ENCODE measurements at places on chromosomes 3 and 15.
A peak's percentile ranks its signal among the peaks of the same experiment; 100 is the strongest.

GRCh38 chr3:134364936-134365765 is 9.1 kb downstream of the AMOTL2 start:
- no peak for DNase-seq

DNA sequence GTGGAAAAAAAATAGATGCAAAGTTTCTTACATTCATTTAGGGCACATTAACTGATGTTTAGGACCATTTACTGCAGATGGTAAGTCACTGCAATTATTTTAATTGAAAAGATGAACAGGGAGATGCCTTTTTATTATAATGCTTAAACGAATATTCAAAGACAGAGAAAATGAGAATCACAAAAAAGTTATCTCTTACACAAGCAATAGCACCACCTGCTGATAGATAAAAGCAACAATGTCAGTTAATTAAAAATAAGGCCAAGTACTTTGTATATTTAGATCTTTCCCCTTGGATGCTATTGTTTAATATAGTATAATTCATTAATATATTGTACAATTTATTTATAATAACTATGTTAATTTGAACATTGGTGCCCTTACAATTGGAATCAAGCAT is 55.9 kb downstream of the IFT80 start:
- peak; percentile 9 for DNase-seq

DNA sequence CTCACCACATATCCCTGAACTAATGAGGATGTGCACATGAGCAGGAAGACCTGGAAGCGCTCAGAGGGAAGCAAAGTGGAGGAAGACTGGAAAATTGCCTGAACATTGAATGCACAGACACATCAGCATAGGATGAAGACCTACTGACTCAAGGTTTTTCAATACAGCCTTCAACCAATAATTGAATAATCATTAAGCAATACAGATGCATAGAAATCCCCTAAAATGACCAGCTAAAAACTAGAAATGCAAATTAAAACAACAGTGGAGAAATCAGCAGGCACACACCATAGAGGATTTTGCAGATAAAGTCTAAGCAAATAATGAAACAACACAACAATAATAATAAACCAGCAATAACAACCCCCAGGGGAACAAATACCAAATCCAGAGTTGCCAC is 80.4 kb downstream of the CEP152 start:
- no peak for DNase-seq

GRCh38 chr3:4990069-4990468 is 10.8 kb downstream of the BHLHE40 start:
- no peak for DNase-seq

DNA sequence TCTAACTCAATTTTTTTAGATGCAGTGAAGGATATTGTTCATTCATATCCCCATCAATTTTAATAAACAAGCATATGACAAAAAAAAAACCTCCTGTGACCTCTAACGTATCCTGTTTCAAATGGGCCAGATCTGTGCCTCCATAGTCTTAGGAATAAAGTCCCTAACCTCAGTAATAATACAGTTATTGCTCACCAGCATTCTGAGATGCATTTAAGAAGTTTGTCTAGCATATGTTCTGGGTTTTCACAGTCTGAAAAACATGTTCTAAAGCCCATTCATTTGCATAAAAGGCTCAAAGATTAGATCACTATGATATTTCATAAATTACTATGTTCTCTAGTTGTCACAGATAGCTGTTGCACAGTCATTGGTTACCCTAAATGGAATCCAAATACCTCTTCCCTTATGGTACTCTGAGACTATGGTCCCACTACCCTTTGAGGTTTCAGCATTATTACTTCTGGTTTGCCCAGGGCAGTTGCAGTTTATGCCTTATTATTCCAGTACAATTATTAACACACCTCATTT is 190.1 kb downstream of the ZIC4 start:
- DNase-seq, result no peak

GRCh38 chr3:36729204-36730056 is 34.9 kb downstream of the DCLK3 start:
- DNase-seq, result peak; percentile 51

GRCh38 chr3:71064291-71064955 is 519.1 kb downstream of the FOXP1 start:
- DNase-seq, result peak; percentile 88

DNA sequence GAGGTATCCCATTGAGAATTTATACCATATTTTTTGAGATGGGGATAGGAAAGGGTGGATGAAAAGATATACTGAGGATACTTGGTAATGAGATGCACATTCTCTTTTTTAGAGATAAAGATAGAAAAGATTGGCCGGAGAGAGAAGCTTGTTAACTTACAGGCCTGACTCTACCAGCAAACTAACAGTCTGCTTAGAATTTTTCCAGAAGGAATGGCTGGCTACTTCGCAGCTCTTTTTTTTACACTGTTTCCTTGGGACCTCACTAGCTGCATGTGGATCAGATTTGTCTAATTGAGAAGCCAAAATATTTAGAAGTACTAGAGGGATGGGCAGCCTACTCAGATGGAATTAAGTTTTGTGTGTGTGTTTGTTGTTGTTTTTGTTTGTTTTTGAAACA is 586.6 kb downstream of the TAFA4 start:
- DNase-seq, result no peak

DNA sequence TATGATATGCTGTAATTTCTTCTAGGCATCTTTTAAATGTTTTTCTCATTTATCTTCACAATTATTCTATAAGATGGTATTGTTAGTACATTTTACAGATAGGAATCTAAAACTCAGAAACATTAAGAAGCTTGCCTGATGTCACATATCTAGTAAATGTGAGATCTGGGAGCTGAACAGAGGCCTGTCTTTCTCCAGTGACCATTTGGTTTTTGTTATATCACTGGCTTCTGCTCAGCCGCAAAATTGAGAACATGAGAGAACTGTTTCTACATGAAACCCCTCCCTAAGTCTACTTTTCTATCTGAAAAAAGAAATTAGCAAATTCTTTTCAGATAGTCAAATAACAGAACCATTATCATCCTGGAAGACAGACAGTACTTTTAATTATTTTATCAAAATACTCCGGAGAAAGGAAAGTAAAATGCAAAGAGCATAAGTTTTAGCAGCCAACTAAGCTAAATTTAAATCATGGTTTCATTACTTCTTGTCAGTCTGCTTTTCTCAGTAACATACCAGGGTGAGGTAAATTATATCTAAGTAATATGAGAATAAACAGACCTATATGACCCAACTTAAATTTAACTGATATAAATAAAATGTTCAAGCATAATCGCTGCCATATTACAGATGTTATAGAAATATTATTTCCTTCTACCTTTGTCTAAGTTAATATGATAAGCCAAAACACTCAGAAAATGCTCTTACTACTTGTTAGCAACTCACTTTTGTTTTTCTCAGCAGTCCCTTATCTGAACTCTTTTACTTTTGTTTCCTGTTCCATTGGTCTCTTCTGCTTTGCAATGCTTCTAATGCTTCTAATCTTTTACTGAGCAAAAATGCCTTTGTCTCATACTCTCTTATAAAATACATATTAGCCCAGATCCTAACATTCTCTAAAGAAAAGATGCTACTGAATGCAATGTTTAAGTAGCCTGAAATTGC is 68.0 kb upstream of the MBNL1 start:
- DNase-seq, result peak; percentile 56

- DNase-seq, result no peak
Observed at GRCh38 chr3:62201438-62202035, 171.8 kb downstream of the FEZF2 start.

GRCh38 chr3:17592956-17593355 is 149.5 kb downstream of the TBC1D5 start:
- no peak for DNase-seq

DNA sequence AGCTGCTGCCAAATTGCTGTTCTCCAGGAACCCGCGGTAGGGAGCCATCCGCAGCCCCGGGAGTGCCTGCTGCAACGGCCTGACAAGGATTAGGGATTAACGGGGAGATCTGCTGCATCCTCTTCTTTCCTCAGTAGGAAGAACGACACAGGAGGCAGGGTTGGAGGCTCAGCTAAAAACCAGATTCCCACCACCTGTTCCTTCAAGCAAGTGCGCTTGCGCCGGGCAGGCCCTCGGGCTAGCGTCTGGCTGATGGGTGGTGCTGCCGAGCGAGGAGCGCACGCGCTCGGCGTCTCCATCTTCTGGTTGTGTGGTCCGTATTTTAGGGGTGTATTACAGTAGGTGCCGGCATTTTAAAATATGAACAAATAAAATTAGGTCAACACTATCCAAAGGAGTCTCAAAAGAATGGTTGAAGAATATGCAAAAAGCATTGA is 25.4 kb upstream of the SLC25A26 start:
- DNase-seq, result no peak

DNA sequence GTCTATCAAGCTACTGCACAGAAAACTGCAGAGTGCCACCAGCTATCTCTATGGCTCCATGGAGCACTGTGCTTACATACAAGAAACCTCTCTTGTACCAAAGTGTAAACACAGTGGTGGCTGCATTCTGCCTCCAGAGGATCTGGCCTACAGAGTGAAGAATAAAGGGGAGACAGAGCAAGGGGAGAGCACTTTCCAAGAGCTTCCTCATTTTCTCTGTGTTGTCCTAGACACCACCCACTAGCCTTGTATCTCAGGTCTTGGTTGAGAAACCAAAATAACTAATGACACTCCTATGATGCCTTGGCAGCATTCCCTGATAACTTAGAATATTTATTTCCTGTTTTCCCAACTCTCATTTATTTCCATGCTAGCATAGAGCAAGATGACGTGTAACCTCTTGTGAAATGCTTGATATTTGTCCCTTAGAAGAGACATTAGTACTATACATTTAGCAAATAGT is 56.9 kb upstream of the PHLDB2 start:
- no peak for DNase-seq

- DNase-seq, result no peak
Observed at GRCh38 chr15:100105101-100105500, 236.7 kb downstream of the ADAMTS17 start.

DNA sequence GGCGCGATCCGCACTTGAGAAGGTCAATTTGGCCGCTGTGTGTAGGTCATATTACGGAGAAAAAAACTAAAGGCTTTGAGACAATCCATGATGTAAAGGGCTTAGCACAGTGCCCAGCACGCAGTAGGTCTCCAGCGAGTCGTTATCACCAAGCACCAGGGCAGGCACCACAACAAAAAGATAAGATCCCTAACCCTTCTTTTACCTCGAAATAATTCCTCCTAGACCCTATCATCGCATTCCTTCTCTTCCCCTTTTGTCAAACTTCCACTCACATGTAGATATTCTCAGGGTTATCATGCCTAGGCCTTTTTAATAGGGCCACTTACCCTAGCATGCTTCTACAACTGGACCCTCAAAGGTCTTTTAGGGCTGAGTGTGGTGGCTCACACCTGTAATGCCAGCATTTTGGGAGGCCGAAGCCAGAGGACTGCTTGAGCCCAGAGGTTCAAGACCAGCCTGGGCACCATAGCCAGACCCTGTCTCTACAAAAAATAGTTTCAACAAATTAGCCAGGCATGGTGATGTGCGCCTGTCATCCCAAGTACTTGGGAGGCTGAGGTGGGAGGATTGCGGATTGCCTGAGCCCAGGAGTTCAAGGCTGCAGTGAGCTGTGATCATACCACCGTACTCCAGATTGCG is 13.5 kb downstream of the ZNF774 start:
- no peak for DNase-seq

- DNase-seq, result no peak
Observed at GRCh38 chr3:143283432-143284128, 164.0 kb downstream of the CHST2 start.

All from B cell (primary cell).